ENCODE measurements at places on chromosomes 4 and X.

DNA sequence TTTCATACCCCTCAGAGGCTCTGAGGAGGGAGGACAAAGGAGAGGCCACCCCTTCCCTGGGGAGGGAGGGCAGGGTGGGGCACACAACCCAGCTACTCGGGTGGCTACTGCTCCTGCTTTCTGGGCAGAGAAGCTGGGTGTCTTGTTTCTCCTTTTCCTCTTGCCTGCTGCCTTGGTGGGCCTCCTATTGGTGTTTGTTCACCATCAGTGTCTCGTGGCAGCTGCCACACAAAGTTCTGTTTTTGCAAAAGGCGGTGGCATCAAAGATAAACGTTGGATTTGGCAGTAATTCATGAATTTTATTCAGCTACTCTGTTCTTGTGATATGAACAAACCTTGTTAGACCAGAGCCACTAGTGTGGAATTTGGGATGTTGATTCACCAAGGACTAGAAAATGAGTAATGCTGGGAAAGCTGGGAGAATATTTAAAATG, 153.0 kb upstream of the SCML1 start:
- DNase-seq, result no peak

GRCh38 chrX:132023896-132024386, 839 bp downstream of the STK26 start:
- peak; percentile 64 for DNase-seq

DNA sequence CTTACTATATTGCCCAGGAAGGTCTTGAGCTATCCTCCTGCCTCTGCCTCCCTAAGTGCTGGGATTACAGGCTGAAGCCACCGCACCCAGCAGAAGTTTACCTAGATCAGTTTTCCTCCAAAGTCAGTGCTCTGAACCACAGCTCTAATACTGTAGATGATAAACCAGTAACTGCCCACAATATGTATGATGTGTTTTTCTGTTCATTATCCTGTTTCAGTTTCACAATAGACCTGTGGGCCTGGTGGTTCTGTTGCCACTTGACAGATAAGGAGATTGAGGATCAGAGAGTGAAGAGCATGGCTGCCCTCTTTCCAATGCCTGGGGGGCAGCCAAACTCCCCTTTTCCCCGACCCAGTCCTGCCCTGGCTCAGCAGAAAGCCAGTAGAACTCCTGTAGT, 87.0 kb downstream of the EFNB1 start:
- no peak for DNase-seq

DNA sequence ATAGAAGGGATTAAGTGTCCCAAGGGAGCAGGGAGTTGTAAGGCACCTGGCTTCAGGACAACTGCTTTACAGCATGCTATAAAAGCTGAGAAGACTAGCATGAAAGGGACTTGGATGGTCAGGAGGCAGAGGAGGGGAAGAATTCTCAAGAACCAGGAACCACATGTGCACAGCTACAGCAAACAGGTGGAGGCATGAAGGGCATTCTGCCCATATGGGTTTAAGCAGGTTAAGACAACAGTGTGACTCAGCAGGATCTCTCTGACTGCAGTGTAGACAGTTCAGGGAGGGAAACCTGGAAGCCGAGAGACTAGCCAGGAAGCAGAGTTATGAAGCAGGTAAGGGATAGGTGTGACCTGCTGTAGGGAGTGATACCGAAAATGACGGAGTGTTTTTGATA, 117.0 kb downstream of the DHRSX start:
- DNase-seq, result no peak

GRCh38 chr4:101115887-101116286, 231.4 kb downstream of the PPP3CA start:
- DNase-seq, result no peak

DNA sequence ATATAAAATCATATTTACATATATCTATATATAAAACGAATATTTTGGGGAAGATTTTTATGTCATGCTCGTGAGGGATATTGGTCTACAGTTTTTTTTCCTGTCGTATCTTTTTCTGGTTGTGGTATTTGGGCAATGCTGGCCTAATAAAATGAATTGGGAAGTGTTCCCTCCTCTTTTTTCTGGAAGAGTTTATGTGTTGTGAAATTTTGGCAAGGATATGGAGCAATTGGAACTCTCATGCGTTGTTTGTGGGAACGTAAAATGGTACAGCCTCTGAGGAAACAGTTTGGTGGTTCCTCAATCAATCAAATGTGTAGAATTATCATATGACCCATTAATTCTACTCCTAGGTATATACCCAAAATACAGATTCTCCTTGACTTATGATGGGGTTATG, 69.8 kb downstream of the ZNF182 start:
- DNase-seq, result no peak

- DNase-seq, result no peak
Observed at GRCh38 chr4:177066746-177067145, 242.9 kb upstream of the NEIL3 start.

- DNase-seq, result no peak
Observed at GRCh38 chrX:36528661-36529060, 479.5 kb upstream of the FAM47C start.

DNA sequence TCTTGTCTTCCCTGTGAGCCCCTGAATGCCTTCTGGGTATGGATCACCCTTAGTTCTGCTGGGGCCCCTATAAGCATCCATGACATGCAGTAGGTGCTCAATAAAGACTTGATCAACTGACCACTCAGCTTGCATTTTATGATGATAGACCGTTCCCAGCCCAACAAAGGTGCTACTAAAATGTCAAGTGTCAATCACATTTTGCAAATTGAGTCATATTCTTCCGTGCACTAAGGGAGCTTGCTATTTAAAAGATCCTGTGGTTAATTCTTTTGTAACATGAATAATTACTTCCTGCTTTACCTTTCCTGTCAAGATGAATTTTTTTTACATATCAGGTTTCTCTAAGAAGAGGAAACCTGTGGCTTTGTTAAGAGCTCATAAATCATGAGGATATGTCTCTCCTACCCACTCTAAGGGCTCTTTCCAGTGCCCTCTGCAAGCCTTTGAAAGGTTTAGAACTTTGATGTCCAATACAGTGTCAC, 47.6 kb downstream of the SH3KBP1 start:
- no peak for DNase-seq

GRCh38 chr4:38365748-38366310, 298.2 kb upstream of the KLF3 start:
- no peak for DNase-seq

DNA sequence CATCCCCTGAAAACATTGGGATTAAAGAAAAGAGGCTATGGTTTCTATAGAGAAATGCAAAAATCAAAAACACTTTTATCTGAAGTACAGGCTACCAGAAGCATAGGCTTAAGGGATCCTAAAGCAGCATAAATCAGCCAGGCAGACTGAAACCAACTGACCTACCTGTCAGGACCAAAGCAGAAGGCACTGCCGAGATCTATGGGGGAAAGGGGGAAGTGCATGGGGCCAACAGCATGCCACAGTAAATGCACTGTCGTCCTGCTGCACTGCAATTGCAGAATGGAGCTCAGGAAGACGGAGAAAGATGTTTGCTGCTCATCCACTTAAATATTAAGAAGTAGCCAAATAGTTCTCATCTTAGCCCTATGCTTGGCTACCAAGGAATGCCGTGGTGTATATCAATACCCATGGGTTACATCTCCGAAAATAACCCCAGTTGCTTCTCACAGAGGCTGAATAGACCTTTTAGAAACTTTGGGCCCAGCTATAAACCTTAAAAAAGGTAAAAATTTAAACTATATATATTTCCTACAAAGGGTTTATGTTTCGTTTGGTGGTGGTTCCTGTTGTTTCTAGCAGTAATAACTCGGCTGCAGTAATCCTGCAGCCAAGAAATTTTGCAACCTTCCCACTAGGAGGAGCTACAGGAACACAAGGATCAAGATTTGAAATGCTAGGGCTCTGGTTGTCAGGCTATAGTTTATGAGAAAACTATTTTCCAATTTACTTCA, 312.2 kb upstream of the DIAPH2 start:
- DNase-seq, result no peak
